Left colon (tissue), 2 donors: ENCODE measurements at places on chromosomes 6 and 20. TPM values are rescaled to one million over a fixed set of nuclear protein-coding genes. Genes with fewer than 3 reads are reported as not detected.

PTK6 gene
- total RNA-seq = 85.7 TPM

LST1 gene
- total RNA-seq = 2.4 TPM

SMIM26 gene
- 63.3 TPM for total RNA-seq

FGD2 gene
- total RNA-seq = 5.1 TPM

LY6G5C gene
- total RNA-seq = 2.5 TPM

COL12A1 gene
- 18.4 TPM for total RNA-seq

GPR6 gene
- not detected for total RNA-seq

ZHX3 gene
- 35.3 TPM for total RNA-seq

GRCh38 chr6:1385129-1386037 is 4.0 kb upstream of the FOXF2 start:
- no peak for DNase-seq

GRCh38 chr20:62961310-62961783 is 8.8 kb downstream of the SLC17A9 start:
- no peak for DNase-seq

DNA sequence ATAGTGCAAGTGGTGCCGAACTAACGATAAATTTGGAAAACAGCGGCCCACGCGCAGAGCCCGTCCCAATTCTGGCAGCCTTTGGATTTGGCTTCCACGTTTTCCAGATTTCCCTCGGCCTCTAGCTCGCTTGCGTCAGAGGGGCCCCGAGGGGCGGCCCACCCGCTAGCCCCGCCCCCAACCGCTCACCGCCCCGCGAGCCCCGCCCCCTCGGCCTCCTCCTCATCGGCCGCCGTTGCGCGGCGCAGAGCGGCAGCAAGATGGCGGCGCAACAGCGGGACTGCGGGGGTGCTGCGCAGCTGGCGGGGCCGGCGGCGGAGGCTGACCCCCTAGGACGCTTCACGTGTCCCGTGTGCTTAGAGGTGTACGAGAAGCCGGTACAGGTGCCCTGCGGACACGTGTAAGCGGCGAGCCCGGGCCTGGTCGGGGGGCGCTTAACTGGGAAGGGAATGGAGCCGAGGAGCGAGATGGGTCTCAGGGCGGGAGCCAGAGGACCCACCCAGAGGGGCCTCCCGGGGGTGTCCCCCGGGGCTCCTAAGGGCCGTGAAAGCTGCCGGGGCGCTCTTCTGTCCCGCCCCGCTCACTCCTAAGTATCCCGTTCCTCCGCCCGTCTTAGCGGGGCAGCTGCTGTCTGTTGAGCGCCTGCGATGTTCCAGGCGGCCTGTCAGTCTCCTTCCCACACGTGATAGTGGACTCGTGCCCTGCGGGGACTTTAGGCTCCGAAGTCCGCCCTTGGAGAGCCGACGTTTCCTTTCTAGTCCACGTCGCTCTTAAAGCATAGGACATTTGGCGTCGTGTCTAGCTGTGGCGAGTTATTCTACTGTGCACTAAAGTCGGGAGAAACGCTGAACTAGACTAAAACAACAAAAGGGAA is at the start of gene RNF114:
Gene RNF114, plus strand, starts transcription at position 245 of the 874 bp plus-strand sequence. Its CDS starts 16 bp downstream, at position 261.
- peak; percentile 85 for DNase-seq

GRCh38 chr6:42550277-42550676 is 13.6 kb upstream of the UBR2 start:
- no peak for DNase-seq

- no peak for DNase-seq
These were observed 2.7 kb upstream of the RSPO3 start for GRCh38 chr6:127115746-127116145.

GRCh38 chr6:3031857-3032640 is 32.4 kb downstream of the NQO2 start:
- DNase-seq = no peak

DNA sequence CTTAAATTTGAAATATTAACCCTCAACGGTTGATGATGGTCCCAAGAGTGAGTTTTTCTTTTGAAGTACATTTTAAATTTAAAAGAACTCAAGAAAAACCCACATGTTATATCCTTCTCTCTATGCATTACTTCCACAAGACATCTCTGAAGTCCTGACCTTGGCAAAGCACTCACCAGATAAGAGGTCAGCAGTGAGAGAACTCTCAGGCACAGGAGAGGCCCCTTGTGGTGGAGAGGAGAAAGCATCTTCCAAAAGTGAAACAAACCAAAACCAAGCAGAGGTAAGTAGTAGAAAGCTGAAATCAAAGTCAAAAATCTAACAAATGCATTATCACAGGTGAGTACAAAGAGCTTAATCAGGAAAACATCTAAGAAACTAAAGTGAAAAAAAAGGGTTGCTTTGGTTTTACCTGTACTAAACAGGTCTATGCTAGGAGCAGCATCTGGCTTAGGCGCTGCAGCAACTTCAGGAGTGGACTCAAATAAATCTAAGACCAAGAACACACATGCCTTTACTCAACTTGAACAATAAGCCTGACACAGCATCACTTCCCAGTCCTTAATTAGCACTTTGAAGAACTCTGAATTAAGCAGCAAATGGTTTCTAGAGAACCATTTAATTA is 80.5 kb downstream of the PRSS35 start:
- no peak for DNase-seq

- DNase-seq = no peak
These were observed 50.0 kb upstream of the ESR1 start for GRCh38 chr6:151757506-151757955.

GRCh38 chr20:31923388-31924331 is 28.2 kb downstream of the PDRG1 start:
- no peak for DNase-seq

DNA sequence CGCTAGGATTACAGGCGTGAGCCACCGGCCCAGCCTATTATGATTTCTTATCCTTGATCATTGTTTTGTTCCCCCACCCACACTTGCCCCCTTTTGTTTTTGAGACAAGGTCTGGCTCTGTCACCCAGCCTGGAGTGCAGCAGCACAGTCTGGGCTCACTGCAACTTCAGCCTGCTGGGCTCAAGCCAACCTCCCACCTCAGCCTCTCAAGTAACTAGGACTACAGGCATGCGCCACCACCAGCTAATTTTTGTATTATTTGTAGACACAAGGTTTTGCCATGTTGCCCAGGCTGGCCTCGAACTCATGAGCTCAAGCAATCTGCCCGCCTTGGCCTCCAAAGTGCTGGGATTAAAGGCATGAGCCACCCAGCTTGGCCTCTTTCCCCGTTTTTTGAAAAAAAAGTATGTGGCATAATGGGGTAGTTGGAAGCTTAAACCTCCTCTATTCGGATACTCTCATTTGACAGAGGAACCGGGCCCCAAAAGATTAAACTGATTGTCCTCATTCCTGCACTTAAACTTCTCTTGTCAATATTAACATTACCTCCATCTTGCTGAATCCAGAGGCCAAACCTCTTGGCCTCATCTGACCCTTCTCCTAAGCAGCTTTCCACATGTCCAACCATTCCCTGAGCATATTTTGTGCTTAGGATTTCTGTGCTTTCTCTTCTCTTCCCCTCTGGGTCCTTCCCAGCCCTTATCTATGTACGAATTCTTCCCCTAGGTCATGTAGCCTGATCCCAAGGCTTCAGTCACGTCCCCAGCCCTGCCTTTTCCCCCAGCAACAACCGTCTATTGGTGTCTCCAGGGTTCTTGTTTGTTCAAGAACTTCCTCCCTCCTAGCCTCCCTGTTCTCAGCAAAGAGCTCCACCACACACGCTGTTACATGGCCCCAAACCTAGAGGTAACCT is 6.1 kb upstream of the EZR start:
- peak; percentile 6 for DNase-seq

- no peak for DNase-seq
These were observed 881 bp upstream of the AIG1 start for GRCh38 chr6:143059663-143060353.

DNA sequence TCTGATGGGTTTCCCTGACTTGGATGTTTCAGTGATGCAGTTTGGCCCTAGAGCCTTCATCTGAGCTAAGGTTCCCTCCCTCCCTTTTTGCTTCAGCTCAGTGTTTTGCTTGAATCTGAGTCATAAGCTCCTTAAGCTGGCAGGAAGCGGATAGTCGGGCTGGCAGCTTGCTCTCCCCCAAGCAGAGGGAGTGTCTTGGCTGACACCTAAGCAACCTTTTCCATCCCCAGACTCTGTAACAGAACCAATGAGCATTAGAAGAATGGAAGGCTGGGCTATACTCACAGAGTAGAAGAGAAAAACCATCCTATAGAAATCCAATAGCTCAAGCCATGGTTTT is 98.3 kb downstream of the HAO1 start:
- peak; percentile 26 for DNase-seq

DNA sequence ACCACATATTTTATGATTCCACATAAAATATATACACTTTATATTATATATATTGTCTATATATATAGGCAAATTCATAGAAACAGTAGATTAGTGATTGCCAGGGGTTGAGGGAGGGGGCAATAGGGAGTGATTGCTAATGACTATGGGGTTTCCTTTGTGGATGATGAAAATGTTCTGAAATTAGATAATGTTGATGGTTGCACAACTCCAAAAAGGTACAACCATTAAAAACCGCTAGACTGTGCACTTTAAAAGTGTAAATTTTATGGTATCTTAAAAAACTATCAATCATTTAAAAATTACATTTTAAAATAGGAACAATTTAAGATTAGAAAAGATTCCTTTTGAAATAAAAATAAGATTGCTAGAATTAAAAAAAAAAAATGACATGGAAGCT is 23.8 kb upstream of the CEP85L start:
- no peak for DNase-seq

DNA sequence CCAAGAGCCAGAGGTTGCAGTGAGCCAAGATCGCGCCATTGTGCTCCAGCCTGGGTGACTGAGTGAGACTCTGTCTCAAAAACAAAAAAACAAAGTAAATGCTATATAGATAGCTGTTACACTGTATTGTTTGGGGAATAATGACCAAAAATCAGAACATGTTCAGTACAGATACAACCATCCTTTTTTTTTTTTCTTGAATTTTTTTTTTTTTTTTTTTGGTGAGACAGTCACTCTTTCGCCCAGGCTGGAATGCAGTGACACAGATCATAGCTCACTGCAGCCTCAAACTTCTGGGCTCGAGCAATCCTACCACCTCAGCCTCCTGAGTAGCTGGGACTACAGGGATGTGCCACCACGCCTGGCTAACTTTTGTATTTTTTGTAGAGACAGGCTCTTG is 63.7 kb downstream of the BCAS4 start:
- no peak for DNase-seq

DNA sequence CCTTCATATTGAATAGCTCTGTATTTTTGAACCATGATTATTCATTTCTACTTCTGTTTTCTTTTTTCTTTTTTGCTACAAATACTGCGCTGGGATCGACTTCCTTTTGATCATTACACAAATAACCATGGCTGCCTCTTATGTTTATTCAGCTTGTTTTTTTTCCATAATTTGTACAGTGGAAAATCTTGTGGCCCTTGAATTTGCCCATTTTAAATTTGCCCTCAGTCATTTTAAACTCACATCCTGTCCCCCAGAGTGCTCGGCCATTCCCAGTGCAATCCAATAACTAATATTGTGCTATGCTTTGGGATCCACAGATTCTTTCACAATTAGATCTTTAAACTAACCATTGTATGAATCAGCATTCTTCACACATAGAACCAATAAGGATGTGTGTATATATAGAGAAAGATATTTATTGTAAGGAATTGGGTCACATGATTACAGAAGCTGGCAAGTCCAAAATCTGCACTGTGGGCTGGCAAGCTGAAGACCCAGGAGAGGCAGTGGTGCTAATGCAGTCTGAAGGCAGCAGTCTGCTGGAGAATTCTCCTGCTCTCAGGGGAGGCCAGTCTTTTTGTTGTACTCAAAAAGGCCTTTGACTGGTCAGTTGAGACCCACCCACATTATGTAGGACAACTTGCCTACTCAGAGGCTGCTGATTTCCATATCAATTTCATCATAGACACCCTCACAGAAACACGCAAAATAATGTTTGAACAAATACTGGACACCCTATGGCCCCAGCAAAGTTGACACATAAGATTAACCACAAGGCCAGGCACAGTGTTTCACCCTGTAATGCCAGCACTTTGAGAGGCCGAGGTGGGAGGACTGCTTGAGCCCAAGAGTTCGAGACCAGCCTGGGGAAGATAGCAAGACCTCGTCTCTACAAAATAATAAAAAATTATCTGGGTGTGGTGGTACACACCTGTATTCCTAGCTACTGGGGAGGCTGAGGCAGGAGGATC is 147.1 kb downstream of the MTHFD1L start:
- no peak for DNase-seq

DNA sequence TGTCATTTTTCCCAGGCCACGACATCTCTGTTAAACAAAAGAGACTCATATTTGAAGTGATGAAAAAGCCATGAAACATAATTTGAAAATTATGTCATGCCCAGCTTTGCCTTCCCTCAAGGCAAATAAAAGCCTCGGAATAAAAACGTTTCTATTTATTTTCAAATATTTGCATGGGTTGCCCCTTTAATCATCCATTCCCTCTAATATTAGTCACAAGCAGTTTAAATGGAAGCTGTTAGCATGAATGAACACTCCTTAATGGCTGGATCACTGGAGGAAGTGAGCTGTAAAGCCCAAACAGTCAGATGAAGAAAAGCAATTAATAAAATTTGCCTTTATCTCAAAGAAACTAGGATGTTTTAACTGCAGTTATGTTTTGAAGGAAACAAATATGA is 69.3 kb upstream of the STMND1 start:
- DNase-seq = no peak

DNA sequence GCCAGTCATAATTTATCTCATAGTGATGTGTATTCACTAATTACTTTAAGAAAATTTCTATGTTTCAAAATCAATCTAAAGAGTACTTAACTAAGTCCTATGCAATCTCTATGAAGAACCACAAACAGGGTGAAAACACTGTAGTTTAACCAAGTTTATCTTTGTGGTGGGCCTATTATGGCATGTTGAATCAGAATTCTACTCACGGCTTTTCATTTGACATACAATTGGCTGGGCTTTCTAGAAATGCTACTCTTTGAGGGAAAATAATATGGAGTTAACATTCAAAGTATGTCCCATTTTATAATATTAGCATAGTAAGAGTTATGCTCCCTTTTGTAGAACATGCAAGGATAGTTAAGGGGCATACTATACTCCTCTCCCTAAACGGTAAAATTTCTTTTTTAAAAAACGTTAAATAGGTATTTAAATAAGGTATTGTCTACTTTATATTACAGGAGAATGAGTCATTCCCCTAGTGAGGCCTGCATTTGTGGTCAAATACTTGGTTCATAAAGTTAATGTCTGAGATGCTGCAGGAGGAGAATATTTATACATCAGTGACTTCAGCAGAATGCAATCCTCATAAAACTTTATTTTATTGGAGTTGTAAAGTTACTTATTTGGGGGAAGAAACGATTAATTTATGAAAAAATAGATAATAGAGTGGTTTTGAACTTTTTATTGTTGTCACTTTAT is 1.8 kb downstream of the MOXD1 start:
- no peak for DNase-seq

DNA sequence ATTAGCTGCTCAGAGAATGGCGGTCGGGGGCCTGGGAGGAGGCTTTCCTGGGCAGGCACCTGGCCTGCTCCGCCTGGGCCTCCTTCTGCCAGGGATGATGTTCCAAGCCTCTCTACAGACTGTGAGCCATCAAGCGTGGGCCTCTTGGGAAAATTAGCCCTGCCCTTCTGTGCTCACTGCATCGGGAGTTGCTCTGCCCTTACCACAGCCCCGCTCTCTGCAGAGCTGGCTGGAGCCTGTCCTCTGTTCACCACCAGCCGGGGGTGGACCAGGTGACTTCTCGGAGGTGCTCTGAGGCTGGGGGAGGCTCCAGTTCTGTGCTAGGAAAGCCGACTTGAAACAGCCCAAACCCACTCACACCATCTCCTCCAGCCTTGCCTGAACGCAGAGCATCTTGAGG is 24.2 kb downstream of the MDGA1 start:
- no peak for DNase-seq

- no peak for DNase-seq
These were observed 68.3 kb upstream of the EXOC2 start for GRCh38 chr6:760982-761955.

- no peak for DNase-seq
These were observed 39.0 kb downstream of the TPD52L1 start for GRCh38 chr6:125192610-125192930.
